ENCODE measurements at places on chromosomes 3 and 15.

DNA sequence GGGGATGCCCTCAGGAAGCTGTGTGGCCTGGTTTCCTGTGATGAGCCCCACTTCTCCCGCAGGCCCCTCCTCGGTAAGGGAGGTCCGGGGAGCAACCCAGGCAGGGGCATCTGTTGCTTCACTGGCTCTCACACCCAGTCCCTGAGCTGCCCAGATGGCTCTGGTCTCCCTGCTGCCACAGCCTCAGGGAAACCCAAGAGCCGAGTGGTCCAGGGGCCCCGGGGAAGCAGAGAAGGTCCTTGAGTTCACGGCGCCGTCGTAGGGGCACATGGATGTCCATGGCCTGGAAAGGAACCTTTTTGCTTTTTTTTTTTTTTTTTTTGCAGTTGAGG, 13.3 kb upstream of the LRRC15 start:
- DNase-seq = peak; percentile 2
- H3K4me3 ChIP-seq = no peak overlapping the region
- no peak overlapping the region for H3K27ac ChIP-seq
- no peaks in the 10 kb centered on the region for H3K4me1 ChIP-seq
- H3K36me3 ChIP-seq = no peaks in the 10 kb centered on the region

DNA sequence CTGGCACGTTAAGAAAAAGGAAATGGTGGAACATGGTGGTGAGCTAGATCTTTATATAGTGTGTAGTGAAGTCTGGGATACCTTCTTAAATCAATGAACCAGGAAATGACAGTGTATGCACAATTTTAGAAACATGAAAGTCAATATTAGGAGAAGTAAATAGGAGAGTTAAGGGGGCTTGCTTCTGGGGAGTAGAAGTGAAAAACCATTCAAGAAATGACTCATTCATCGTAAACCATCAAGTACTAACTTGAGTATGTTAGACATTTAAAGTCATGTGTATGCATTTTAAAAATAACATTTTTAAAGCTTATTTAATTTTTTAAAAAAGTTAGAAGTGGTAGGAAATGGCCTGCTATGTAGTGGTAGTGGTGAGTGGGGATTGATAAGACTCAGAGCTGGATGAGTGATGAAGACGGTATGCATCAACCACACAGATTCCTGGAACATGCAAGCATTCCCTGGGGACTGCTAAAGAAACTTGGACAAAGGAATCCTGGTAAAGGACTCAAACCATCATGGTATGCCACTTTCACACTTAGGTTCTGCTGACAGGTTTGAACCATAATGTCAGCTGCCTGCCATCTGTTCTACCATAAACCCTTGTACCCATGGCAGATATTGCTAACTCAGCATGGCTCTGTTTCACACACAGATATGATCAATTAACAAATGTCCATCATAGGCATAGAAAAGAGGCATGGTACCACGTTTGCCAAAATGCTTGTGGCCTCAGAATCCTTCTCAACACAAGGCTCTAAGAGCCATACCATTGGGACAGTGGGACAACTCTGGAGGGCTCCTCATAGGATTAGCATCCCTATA, 28.9 kb upstream of the MITF start:
- H3K27ac ChIP-seq = no peak overlapping the region
- no peaks in the 10 kb centered on the region for H3K36me3 ChIP-seq
- no peaks in the 10 kb centered on the region for H3K27me3 ChIP-seq
- DNase-seq = no peak

DNA sequence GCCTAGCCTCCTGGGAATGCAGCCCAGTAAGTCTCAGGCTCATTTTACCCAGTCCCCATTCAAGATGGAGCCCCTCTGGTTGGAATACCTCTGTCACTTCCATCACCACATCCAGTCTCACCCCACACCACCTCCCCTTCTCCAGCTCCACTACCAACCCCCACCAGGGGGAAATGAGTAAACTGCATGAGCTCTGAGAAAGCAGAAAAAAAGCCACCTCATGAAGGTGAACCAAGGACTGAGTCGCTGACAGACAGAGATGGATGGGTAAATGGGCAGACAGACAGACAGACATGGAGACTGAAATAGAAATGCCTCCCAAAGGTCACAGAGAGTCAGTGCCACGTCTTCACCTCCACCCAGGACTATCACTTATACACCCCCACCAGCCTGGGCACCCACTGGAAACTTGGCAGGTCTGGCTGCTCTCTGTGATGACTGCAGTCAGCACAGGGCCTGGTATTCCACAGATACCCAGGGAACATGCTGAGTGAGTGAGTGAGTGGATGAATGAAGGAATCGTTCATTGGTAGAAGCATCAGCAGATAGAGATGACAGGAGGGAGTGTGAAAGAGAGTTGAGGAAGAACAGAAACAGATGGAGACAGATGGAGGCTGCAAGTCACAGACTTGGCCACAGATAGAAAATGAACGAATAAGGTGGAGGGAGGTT, 4.9 kb upstream of the LOXL1 start:
- H3K4me1 ChIP-seq = peaks cover 52% of the 10 kb centered on the region
- DNase-seq = no peak
- H3K4me3 ChIP-seq = no peak overlapping the region
- H3K27me3 ChIP-seq = no peaks in the 10 kb centered on the region

DNA sequence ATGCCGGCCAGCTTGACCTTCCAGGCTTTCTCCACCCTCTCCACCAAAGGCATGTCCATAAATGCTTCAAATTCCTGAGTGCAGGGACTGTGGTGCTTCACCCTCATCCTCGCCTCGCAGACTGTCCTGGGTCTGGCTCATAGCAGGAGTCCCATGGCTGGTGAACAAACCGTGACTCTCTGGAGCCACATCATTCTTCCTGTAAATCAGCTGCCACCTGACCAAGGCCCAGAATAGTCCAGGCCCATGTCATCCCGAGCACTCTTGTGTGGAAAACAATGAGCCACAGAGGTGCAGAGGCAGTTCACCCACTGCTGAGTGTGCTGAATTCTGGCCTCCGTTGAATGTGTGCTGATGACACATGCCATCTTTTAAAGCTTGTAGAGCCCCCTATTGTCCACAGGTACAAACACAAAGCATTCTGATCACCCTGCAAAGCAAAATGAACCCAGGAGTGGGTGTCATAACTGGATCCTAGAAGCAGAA, 68.6 kb downstream of the ABHD5 start:
- H3K36me3 ChIP-seq = no peaks in the 10 kb centered on the region
- H3K4me1 ChIP-seq = peaks cover 49% of the 10 kb centered on the region
- peak overlapping the region; percentile 18 for H3K27ac ChIP-seq
- no peak for DNase-seq
- H3K27me3 ChIP-seq = no peaks in the 10 kb centered on the region
- no peak overlapping the region for H3K4me3 ChIP-seq

DNA sequence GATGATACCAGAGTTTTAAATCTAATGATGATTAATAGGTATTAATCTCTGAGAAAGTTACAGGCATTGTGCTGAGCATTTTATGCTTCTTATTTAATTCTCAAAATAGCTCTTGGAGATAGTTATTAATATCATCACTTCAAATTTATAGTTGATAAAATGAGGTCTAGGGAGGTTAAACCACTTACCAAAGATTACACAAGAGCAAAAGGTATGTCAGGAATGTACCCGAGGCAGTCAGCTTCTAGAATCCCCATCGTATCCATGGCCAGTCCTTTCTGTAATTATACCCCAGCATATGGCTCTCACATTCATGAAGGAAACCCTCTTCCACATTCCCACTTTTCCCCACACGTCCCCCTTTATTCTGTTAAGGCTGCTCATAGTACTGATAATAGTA, 421.3 kb downstream of the PYDC2 start:
- H3K27me3 ChIP-seq = no peaks in the 10 kb centered on the region
- H3K4me3 ChIP-seq = no peak overlapping the region
- no peaks in the 10 kb centered on the region for H3K4me1 ChIP-seq
- DNase-seq = no peak
- H3K27ac ChIP-seq = no peak overlapping the region

DNA sequence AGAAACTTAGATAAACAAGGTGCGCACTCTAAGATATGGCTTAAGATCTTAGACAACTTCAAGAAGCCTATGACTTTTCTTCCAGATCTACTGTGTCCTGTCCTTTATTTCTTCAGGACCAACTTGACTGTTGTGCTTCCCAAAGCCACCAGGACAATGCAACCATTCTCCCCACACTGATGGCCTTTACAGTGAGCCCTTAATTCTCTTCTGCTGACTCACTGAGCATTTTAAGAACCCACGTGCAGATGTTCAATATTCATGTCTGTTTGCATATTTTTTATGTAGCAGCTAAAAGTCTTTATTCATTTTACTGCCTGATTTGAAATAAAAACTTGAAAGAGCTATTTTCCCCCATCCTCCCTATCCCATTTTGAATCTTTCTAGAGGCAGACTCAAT, 103.3 kb upstream of the SLC2A2 start:
- no peak overlapping the region for H3K27ac ChIP-seq
- DNase-seq = no peak
- peaks cover 73% of the 10 kb centered on the region for H3K36me3 ChIP-seq
- no peaks in the 10 kb centered on the region for H3K4me1 ChIP-seq
- no peaks in the 10 kb centered on the region for H3K27me3 ChIP-seq

DNA sequence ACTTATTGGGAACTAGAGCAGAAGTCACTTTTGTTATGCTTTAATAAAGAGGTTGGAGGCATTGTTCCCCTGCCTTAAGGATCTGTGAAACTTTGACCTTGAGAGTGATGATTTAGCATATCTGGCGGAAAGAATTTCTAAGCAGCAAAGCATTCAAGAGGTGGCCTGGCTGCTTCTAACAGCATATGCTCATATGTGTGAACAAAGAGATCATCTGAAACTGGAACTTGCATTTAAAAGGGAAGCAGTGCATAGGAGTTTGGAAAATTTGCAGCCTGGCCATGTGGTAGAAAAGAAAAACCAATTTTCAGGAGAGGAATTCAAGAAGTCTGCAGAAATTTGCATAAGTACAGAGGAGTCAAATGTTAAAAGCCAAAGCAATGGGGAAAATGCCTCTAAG, 56.4 kb upstream of the GOLIM4 start:
- H3K27me3 ChIP-seq = peaks cover 19% of the 10 kb centered on the region
- no peak overlapping the region for H3K27ac ChIP-seq
- no peak for DNase-seq
- no peaks in the 10 kb centered on the region for H3K4me1 ChIP-seq

All from activated T-cell treated with anti-CD3 and anti-CD28 coated beads, Interleukin-2, amount 50 U/mL, for 24 hours (primary cell).